Stimulated activated CD8-positive, alpha-beta memory T cell treated with anti-CD3 and anti-CD28 coated beads, Interleukin-15, amount 100 ng/mL, for 1 hour (primary cell): ENCODE measurements at places on chromosomes 1 and 21.
A peak's percentile ranks its signal among the peaks of the same experiment; 100 is the strongest.

GRCh38 chr1:230186003-230186863 lies 119.2 kb downstream of the GALNT2 start:
- no peak for DNase-seq

DNA sequence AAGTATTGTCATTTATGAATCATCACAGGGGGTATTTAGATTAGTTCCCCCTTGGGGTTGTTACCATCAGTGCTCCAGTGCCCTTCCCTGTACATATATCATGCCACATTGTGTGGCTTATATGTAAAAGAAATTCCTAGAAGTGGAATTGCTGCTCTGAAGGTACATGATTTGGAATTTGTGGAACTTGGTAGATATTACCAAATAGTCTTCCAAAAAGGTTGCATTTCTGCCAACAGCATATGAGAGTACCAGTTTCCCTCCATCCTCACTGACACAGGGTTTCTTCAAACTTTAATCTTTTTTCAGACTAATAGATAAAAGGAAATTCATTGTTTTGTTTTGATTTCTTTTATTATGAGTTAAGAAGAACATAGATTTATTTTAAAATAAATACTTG lies 41.3 kb downstream of the AKNAD1 start:
- DNase-seq = no peak

- DNase-seq = no peak
Measured at GRCh38 chr1:167726008-167726407, 4.2 kb downstream of the MPZL1 start.

GRCh38 chr1:51512120-51512519 lies 6.9 kb downstream of the EPS15 start:
- DNase-seq = no peak

GRCh38 chr1:41733021-41733420 lies 185.7 kb downstream of the HIVEP3 start:
- DNase-seq = no peak

GRCh38 chr1:238619652-238620051 lies 728.9 kb upstream of the ZP4 start:
- DNase-seq = no peak

GRCh38 chr1:21217812-21218596 lies 41.3 kb upstream of the EIF4G3 start:
- DNase-seq = no peak

- no peak for DNase-seq
Measured at GRCh38 chr21:32214654-32215305, 64.1 kb downstream of the MIS18A start.

GRCh38 chr1:19258353-19258752 lies 6.7 kb downstream of the MRTO4 start:
- no peak for DNase-seq

DNA sequence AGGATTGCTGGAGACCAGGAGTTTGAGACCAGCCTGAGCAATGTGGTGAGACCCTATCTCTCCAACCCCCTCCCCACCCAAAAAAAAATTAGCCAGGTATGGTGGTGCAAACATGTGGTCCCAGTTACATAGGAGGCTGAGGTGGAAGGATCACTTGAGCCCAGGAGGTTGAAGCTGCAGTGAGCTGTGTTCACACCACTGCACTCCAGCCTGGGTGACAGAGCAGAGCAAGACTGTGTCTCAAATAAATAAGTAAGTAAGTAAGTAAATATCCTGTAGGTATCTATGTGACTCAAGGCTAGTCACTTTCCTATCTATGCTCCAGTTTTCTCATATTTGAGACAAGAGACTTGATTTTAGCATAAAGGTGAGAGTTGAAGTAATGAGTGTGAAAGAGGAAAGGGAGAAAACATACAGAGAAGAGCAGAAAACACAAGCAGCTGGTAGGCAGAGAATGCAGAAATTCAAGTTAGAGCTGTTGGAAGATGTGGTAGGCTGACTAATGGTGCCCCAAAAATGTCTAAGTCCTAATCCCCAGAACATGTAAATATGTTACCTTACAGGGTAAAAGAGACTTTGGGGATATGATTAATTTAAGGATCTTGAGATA lies 7.5 kb downstream of the PPP1R12B start:
- no peak for DNase-seq

GRCh38 chr1:5580926-5581325 lies 411.3 kb downstream of the NPHP4 start:
- no peak for DNase-seq

GRCh38 chr1:18637511-18637960 lies 6.9 kb downstream of the PAX7 start:
- DNase-seq = no peak

GRCh38 chr1:109623601-109624161 lies 4.0 kb downstream of the AMPD2 start:
- no peak for DNase-seq

- no peak for DNase-seq
Measured at GRCh38 chr21:40278345-40278744, 411.1 kb downstream of the PCP4 start.

DNA sequence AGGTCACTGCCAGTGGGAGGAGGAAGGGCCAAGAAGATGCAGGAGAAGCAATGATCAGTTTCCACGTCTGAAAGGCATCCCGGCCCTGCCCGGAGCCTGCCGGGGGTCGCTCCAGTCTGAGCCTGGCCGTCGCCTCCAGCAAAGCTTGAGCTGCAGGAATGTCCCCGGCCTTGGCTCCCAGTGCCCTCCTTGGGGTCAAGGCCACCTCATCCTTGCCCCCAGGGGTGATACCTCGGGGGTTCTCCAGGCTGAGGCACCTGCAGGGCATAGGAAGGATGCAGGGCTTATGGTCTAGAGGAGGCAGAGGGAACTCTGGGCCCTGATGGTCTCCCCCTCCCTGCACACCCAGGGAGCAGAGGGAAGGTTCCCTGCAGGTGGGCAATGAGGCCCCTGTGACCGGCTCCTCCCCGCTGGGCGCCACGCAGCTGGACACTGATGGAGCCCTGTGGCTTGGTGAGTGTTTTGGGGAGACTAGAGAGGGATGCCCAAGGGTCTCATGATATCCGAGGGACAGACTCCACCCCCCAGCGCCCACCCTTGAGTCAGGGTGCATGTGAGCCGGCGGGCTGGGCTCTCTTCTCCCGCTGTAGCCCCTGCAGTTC lies 19.9 kb downstream of the RNF223 start:
- DNase-seq = no peak

DNA sequence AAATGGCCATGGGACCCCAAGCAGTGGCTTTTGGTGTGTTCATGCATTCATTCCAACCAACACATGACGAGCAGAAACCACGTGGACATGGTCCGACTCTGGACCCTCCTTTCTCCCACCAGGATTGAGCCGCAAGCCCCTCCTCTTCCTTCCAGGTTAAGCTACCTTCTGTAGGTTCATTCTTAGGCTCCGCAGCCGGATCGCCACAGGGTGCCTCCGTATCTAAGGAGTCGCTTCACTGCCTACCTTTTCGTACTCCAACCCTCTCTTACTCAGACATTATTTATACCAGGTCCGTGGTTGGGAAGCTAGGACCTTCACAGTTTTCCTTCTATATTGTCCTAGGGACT lies 63.6 kb downstream of the RHBG start:
- DNase-seq = no peak

DNA sequence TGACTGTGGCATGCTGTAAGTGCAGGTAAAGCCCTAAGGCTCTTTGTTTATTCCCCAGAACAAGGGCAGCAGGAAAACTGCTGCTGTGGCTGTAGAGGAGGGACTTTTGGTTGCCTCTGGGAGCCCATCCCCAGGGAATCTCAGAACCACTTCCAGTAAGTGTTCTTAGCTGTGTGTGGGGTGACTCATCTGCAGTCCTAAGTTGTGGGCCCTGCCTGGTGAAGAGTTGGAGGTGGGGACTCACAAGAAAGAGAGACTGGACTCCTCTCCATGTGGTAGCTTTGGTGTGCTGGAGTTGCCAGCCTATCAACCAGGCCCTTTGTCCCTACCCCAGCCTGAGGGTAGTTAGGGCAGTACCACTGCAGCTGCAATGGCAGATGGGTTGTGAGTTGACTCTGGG lies 24.0 kb upstream of the DENND1B start:
- DNase-seq = no peak

GRCh38 chr1:67191668-67192520 lies 25.6 kb downstream of the IL23R start:
- no peak for DNase-seq

GRCh38 chr1:183685112-183685713 lies 32.1 kb upstream of the APOBEC4 start:
- DNase-seq = no peak

DNA sequence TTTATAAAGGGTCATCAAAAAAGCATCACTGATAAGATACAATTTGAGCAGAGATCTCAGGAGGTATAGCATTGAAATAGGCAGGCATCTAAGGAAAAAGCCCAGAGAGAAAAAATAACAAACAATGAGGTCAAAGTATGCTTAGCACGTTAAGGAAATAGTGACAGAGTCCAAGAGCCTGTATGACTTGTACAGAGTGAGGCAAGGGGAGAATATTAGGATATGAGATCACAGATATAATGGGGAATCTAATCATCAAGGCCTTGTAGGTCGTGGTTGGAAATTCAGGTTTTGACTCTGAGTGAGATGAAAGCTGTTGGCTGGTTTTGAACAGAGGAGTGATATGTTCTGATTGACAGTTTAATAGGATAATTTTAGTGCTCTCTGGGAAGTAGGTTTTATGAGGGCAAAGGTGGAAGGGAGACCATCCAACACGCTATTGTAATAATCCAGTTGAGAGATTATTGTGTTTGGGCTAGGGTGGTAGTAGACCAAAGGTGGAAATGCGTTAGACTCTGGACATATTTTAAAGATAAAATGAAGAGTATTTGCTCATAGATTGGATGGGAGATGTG lies 644.6 kb upstream of the TMPRSS15 start:
- DNase-seq = no peak

- DNase-seq = no peak
Measured at GRCh38 chr1:77706321-77706720, 23.9 kb upstream of the ZZZ3 start.

DNA sequence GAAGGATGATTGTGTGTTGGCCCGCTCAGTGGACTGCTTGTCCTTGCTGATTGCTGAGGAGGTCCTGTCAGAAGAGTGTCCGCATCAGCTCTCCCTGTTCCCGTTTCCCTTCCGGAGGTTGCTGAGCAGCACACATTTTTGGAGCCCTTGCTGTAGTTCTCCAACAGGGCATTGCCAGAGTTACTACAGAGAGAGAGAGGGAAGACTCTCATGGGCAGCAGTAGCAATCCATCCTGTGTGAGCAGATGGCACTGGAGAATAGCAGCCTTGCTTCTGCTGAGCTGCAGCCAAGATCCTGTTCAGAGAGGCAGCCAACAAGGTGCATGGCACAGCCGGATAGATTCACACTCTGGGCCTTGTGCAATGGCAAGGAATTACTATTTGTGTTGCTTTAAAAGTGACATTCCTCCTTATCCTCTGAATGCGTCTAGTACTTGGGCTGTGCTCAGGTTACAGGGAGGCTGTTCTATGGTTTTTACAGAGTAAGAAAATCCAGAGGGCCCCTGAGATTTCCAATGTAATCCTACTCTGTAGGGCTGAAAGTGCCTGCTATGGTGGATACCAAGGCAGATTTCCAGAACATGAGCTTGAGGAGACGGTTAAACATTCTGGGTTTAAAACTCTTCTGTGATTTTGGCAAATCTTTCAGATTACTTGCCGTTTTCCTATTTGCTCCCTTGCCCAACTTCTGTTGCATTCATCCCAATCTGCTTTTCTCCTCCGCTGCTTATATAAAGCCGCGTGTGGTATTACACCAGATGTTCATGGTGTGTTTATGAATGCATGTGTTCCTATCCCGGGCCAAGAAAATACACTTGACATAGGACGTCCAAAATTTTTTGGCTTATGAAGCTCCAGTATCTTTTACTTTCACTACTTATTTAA lies 27.4 kb downstream of the AK4 start:
- DNase-seq = no peak

GRCh38 chr1:54777431-54777830 lies 13.1 kb upstream of the PARS2 start:
- no peak for DNase-seq

GRCh38 chr1:230401763-230402294 lies 24.3 kb downstream of the PGBD5 start:
- DNase-seq = no peak

DNA sequence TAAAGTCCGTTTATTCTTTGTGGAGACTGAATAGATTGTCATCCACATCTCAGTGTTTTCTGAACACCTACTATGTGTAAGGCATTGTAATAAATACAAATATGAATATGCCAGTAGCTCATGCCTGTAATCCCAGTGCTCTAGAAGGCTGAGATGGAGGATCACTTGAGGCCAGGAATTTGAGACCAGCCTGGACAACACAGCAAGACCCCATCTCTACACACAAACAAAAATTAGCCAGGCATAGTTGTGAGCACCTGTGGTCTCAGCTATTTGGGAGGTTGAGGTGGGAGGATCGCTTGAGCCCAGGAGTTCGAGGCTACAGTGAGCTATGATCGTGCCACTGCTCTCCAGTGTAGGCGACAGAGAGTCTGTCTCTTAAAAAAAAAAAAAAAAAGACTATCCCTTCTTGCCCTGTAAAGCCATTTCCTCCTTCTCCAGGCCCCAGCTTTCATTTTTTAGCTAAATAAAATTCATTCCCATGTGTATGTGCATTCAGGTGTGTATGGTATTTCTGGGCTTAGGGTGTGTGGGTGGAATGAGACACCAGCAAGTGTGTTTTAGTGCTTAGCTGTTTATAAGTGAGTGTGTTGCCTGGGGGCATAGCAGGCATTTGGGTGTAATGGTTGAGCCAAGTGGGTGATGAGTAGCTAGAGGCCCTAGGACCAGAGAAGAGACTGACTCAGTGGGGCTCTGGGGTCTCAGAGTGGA lies 7.8 kb downstream of the CELSR2 start:
- no peak for DNase-seq

GRCh38 chr1:110630839-110631663 lies 24.9 kb upstream of the KCNA2 start:
- DNase-seq = peak; percentile 72

DNA sequence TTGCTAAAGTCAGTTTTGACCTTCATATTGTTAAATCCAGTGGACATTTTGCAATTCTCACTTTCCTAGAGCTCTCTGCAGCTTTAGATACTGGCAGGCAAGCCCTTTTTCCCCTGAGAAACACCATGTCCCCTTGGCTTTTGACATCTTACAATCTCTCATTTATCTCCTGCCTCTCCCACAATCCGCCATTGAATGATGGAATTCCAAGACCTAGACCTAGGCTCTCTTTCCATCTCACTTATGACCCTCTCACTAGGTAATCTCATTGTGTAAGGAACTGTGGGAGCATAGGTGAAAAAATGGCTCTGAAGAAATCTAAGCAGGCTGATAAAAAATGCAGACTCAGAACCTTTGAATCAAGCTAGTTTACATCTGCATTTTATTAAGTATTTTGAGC lies 2.0 kb downstream of the KYAT3 start:
- no peak for DNase-seq
